ENCODE measurements at places on chromosomes 6 and 20.

GRCh38 chr6:165223736-165224135 is 85.7 kb downstream of the C6orf118 start:
- DNase-seq: no peak

DNA sequence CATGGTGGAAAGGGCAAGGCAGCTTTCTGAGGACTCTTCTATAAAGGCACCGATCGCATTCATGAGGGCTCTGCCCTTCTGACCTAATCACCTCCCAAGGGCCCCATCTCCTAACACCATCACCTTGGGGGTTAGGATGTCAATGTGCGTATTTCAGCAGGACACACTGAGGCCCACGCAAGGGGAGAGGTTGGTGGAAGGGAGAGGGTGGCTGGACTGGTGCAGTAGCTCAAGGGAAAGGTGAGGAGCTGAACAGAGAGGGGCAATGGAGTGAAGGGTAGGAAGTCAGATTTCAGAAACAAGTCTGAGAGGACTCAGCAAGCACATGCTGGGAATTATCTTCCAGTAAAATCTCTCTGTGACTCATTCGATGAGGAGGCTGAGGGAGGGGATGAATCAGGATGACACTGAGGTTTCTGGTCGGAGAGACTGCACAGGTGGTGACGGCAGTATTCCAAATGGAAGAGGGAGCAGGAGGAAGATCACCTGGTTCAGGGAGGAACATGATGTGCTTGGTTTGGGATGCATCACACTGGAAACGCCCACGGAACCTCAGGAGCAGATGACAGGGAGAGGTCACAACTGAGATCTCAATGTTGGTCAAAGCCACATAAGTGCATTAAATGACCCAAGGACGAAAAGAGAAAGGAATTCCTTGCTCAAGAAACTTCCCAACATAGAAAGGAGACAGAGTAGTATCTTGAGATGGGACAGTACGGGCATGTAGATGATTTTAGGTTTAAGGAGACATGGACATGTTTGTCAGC is 67.1 kb downstream of the TFAP2A start:
- DNase-seq: peak; percentile 51

GRCh38 chr20:51054233-51054632 is 31.3 kb upstream of the KCNG1 start:
- no peak for DNase-seq

DNA sequence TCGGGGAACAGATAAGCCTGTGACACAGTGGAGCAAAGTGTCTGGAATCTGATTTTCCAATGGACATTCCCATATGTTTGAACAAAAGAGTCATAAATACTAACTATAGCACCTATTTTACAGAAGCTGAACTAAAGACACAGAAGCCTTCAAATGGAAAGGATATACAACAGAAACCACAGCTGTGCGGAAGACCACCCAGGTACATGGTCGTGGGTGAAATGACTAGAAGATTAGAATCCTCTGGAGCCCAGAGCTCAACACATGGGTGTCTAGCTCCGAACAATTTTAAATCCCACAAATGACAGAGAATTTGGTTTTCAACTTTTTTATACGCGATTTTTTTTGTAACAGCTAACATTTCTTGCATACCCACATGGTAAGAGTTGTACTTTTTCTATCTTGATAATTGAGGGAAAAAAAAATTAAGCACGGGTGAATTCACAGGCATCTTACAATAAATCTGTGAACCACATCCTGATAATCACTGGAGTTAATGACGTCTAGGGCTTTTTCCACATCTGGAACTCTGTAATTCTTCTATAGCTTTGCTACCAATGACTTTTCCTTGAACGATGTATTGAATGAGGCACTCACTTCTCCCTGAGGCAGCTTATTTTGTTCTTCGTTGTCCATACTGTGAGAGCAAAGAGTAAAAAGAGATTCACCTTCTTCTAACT is 271.1 kb upstream of the AGPAT4 start:
- no peak for DNase-seq

GRCh38 chr20:11952639-11953038 is 34.9 kb downstream of the BTBD3 start:
- no peak for DNase-seq

DNA sequence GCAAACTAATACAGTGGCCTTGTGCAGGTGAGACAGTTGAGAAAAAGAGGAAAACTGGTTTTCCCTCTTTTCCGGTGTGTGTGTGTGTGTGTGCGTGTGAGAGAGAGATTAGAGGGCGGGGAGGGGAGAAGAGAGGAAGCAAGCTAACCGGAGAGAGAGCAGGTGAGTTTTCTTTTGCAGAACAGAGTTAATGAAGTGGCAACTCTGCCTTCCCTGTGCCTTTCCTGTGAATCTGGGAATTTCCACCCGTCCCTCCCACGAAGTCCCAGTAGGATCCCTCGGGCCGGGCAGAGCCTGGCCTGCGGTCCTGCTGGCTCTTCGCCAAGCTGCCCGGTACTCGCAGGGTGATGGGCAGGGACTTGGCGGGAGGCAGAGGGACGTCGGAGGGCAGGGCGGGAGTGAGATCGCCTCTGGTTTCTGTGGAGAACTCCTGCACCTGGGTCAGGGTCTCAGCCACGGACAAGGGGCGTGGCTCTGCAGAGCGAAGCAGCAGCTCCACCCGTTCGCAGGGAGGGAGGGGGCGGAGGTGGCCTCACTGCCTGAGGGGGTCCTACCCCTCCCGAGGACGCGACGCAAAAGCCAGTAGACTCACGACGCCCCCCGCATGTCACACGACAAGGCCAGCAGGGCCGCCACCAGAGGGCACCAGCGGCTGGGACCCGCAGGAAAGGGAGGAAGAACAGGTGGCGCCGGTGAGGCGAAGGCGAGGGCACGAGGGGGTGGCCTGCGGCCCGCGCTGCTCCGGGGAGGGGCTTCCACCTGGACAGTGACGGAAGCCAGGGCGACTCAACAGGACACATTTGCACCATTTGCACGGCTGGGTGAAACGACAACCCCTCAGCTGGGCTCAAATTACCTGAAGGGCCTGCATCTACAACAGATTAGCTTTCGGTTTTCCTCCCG is 51.2 kb upstream of the RNF182 start:
- DNase-seq: peak; percentile 67

Data from erythroblast (primary cell).